ENCODE measurements at places on chromosomes 12 and 14.
A peak's percentile ranks its signal among the peaks of the same experiment; 100 is the strongest.

- no peak for DNase-seq
Observed at GRCh38 chr12:54388237-54389133, 4.0 kb upstream of the ZNF385A start.

GRCh38 chr12:107447336-107447735 lies 238.3 kb upstream of the PWP1 start:
- DNase-seq, result no peak

- no peak for DNase-seq
Observed at GRCh38 chr12:100450735-100451134, 22.9 kb upstream of the NR1H4 start.

DNA sequence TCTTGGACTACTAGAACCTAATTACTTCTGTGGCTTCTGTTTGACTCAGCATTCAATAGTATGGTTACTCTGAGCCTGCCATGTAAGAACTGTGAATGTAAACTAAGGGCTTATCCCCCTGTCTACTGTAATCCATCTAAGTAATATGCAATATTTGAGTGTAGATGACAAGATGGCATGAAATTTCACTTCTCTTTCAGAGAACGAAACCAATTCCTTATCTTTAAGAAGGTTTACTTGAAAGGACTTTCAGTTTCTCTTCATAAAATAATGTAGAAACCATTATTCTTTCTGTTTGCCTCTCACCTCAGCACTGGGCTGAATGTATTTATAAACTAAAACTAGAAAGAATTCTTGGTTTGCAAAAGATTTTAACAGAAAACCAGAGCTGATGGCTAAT lies 60.4 kb upstream of the ARID2 start:
- DNase-seq, result no peak

- DNase-seq, result no peak
Observed at GRCh38 chr12:108635201-108635996, 1.7 kb upstream of the SELPLG start.

GRCh38 chr12:48813465-48814261 lies 4.6 kb upstream of the CACNB3 start:
- DNase-seq, result peak; percentile 72

- no peak for DNase-seq
Observed at GRCh38 chr14:55092341-55092740, 36.7 kb upstream of the LGALS3 start.

- DNase-seq, result no peak
Observed at GRCh38 chr12:95633732-95634465, 82.6 kb upstream of the USP44 start.

DNA sequence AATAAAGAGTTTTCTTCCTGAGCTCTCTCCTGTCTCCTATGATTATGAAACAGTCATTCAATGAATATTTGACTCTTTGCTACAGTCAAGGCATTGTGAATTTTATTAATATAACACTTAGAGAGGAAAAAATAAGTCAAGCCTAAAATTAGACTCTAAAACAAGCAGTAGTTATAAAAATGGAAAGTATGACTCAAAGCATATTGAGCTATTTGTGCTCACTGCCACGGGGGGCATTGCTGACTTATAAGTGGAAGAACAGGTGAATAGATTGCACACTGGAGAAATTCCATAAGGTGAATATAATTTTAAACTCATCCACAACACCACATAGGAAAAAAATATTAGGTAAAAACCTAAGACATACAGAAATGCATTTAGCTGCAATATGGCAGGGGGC lies 87.7 kb upstream of the CCDC196 start:
- DNase-seq, result no peak

- DNase-seq, result no peak
Observed at GRCh38 chr14:90674043-90674670, 142.1 kb downstream of the TTC7B start.

DNA sequence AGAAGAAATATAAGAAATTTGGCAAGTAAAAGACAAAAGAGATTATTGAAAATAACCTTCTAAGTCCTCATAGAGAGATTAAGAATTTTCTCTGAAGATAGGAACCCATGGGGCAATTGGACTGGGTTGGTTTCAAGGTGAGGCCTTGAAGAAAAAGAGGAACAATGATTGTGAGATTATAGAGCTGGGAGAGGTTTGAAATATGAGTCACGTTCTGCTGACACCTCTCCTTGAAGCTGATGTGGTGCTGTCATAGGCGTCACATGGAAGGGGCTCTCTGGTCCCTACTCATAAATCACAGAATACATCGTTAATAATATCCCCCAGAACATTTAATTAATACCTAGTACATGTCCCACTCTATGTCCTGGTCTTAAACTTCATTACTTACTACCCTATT lies 227.6 kb upstream of the PDE3A start:
- no peak for DNase-seq

DNA sequence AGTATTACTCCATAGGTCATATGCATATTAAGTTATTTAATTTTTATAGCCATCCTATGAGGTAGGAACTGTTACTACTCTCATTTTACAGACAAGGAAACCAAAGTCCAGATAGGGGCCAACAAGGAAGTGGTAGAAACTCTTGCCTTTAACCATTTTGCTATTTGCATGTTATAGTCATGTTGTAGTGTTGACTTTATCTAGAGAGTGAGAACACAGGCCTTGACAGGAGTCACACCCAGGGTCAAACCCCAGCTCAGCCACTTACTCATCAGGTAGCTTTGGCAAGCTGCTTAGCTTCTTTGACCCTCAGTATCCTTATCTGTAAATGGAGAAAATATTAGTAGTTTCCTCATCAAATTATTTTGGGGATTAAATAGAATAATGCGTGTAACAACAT lies 156.2 kb downstream of the CAND1 start:
- no peak for DNase-seq

DNA sequence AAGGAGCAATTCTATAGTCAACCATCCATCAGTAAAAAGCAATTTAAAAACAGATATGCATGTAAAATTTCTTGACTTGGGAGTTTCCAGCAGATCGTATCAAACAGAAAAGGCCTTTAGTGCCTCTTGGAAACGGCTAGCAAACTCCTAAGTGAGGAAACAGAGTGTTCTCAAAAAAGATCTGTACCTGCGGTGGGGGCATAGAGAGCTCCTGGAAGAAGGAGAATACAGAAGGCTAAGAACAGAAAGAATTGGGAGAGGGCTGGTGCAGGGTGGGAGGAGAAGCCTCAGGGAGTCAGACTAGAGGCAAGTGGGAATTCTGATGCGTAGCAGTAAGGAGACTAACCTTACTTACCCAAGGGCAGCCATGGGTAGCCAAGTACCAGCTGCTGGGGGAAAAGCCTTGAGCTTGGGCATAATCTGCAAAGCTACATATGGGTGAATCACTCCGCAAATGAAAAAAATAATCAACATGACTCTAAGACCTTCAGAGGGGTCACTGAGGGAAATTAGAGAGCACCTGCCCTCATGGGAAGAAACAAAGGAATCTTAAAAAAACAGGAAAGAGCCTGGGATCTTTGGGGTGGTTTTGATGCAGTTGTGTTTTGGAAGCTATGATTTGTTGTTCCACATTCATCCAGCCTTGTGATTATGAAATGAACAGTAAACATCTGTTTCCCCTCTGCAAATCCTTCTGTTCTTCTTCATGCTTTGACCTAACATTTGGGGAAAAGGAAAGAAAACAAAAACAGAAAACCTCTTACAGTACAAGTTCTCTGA lies 10.4 kb downstream of the RHOJ start:
- DNase-seq, result no peak

- DNase-seq, result peak; percentile 100
Observed at GRCh38 chr12:120361506-120362208, 7.3 kb downstream of the MSI1 start.

- DNase-seq, result no peak
Observed at GRCh38 chr12:42161529-42161928, 16.9 kb upstream of the GXYLT1 start.

All from ecto neural progenitor cell (in vitro differentiated cells).